SW 1271 (cell line): ENCODE measurements at places on chromosomes 12 and 14.

DNA sequence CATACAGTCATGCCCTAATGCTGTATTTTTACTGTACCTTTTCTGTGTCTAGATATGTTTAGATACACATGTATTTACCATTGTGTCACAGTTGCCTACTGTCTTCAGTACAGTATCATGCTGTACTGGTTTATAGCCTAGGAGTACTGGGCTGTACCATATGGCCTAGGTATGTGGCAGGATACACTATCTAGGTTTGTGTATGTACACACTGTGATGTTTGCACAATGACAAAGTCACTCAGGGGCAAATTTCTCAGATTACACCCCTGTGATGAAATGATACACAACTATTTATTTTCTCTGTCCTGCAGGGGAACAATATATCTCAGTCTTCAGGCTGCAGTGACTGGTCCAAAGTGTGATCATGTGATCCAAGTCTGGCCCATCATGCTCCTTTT, 1076.1 kb downstream of the VRK1 start:
- no peak for DNase-seq

GRCh38 chr14:65170768-65171507, 68.6 kb upstream of the MAX start:
- no peak for DNase-seq

GRCh38 chr12:113861708-113862312, 104.3 kb downstream of the RBM19 start:
- no peak for DNase-seq

DNA sequence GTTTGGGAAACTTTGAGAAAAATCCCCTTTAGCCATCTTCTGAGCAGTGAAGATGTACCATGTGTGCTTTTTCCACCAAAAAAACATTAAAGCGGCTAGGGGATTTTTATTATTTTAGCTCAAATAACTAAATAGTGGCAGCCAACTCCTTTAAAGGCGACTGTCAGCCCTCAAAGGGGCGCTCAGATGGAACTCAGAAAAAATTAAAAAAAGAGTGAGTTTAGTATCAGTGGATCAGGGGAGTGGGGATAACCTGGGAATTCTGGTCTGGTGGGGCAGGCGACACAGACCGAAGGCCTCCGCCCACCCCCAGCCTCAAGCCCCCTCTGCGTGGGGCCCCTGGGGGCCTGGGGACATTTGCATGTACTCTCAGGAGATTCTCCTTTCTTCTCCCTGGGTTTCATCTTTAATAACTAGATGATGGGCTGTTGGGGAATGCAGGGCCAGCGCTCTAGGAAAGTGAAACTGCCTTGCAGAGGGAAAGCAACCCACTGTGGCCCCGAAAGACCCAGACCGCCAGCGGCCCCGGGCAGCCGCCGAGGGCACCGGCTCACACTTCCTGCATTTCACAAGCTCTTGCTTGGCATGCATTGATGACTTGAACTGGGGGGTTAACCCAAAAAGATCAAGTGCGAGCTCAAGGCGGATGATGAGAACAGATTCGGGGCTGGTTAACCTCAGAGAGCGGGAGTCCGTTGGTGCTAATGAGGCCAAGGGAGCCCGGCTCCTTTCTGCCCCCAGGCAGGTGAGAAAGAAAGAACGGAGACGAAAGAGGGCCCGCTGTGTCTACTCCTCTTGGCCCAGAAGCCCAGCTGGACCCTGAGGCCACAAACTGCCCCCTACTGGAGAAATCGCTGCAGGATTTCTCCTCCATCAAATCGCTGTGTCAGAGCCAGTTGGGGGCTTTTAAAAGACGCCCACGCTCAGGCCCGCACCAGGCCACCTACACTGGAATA, 7.3 kb upstream of the BATF start:
- no peak for DNase-seq

DNA sequence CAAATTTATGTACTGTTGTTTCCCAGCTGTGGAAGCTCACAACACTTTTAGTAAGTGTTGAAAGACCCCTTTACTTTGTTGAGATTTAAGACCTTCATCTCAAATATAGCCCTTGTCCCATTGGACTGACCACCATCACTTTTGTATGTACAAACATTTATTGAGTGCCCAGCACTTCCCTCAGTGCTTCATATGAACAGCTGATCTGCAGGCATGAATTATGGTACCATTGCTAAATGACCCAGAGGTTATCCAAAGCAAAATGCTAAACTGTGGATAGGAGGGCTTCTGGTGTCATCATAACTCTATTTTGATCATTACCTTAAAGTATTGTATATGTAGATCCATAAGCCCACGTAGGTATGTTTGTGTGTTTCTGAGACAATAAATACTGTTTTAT, 285.7 kb upstream of the RGS6 start:
- no peak for DNase-seq

DNA sequence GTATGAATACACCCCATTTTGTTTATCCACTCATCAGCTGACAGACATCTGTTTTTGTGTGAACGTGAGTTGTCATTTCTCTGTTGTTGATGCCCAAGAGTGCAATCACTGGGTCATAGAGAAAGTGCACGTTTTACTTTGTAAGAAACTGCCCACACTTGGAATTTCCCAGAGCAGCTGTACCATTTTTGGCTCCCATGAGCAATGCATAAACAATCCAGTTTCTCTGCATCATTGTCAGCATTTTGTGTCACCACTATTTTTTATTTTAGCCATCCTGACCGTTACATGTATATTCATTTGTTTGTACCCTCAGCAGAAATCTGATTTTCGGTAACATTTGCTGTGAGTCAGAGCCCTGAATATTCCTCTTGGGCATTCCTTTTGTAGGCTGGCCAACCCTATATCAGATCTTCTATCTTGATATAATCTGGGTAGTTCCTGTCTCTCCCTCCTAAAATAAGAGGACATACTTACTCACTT, 62.7 kb downstream of the RBM19 start:
- DNase-seq = no peak

GRCh38 chr12:81450920-81451739, 308.0 kb downstream of the PPFIA2 start:
- no peak for DNase-seq
